ENCODE measurements at places on chromosomes 1 and 21. TPM values are rescaled to one million over a fixed set of nuclear protein-coding genes. Genes with fewer than 3 reads are reported as not detected.

DNA sequence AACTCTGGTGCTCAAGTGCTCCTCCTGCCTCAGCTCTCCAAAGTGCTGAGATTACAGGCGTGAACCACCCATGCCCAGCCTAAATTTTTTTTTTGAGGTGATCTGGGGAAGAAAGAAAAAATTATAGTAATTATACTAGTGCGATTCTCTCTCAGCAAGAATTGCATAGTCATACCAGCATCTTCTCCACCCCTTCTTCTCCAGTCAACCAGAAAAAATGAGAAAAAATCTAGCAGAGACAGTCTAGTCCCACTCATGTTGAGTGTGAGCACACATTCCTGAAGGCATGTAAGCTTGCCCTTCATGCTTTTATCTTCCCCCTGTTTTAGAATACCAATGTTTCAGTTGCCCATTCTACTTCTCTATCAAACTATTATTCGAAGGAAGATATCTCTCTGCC, 207.6 kb downstream of the S1PR1 start:
- DNase-seq: no peak

Gene PGLYRP4
- total RNA-seq: not detected

DNA sequence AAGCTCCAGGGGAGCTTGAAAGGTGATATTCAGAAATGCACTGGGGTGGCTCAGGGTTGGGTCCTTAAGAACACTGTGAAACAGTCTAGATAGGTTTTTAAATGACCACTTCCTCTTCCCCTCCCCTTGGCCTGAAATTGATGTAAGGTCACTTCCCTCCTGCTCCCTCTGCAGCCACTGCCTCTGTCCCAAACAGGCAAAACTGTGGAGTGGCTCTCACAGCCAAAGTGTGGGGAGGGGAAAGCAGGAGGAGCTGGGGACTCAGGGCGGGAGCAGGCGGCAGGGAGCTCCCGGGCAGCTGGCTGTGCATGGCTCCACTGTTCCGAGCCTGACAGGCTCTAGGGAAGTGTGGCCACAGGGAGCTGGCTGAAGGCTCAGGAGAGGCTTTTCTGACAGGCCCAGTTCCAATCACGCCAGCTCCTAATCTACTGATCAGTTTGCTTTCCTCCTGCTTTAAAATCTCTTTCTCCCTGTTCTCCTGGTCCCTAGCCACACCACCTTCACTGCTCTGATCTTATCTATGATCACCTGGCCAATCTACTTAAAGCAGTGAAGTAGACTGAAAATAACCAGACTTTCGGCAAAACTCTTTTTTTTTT, 5.1 kb upstream of the CSRP1 start:
- no peak for DNase-seq

Gene KCNE2
- total RNA-seq: 0.22 TPM

GRCh38 chr1:85378534-85378933, 86.4 kb downstream of the DDAH1 start:
- no peak for DNase-seq

DNA sequence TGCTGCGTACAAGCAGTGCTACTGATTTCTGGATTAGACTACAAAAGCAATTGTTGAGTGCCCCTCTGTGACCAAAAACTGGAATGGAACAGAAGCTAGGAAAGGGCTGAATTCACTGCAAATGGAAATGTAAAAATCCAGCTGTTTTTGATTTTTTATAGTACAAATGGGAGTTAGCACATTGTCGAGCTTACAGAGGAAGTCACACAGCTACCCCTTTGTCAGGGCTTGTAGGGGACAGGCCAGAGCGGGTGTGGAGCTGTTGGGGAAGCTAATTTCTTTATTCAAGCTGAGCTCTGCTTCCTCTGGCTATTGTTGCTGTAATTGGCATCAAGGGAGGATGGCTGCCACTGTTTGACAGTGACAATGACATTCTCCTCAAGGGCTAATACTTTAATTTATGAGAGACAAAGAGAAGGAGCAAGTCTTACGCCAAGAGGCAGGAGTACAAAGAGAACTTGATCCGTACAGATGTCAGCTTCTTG, 96.1 kb downstream of the SLC35F3 start:
- no peak for DNase-seq

- no peak for DNase-seq
Measured at GRCh38 chr1:182601416-182601786, 2.8 kb downstream of the RGS16 start.

- DNase-seq: no peak
Measured at GRCh38 chr1:92326681-92327080, 27.8 kb downstream of the RPAP2 start.

Gene PADI3
- not detected for total RNA-seq

Gene OTUD3
- 4.7 TPM for total RNA-seq

GRCh38 chr1:118871582-118872171, 116.5 kb downstream of the TBX15 start:
- DNase-seq: no peak

Gene RGS8
- not detected for total RNA-seq

DNA sequence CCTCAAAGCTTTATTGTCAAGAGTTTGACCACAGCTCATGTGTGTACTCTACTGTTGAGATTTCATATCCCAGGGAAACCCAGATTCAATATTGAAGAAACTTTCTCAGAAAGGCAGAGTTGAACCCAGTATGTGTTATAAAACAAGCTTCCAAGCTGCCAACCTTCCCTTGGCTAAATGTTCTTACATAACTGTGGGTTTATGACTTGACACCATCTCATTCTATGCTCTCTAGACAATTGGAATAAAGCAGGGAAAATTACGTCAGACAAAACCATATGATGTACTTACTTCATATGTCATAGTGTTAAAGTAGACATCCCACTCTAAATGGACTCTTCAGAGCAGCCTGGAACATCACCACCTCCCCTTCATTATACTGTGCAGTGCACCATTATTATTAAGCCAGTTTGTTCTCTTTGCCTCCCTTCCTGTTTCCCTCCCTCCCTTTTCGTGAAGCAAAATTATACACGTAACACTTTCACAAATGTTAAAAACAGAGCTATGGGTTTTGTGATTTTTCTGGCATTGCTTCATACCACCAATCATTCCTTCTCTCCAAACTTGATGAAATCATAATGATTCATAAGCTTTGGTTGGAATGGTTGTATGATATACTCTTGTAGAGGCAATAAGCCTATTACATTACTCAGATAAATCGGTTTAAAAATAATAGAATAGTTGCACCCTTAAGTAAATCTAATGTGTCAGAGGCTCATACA, 507.2 kb downstream of the LTN1 start:
- no peak for DNase-seq

- no peak for DNase-seq
Measured at GRCh38 chr1:220879509-220880361, 492 bp downstream of the HLX start.

Gene IL10
- total RNA-seq: 0.43 TPM

DNA sequence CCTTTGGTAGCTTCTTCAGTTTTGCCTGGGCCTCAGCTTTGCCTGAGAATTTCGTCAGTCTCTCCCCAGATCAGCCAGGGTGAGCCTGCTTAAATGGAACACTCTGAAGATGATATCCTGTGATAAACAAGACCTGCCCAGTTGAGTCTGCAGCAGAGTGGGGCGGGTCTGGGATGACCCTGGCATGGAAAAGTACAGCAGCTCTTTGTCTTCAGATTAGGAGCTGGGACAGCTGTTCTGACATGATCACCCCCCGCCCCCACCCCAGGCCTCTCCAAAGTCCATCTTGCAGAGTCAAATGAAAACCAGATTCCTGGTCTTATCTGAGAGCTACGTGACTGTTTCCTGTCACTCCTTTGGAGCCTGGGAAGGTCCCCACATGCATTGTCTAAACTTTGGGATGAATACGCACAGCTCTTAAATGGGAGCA, 2.2 kb upstream of the TMEM51 start:
- DNase-seq: no peak

- no peak for DNase-seq
Measured at GRCh38 chr1:114737314-114737849, 20.4 kb downstream of the CSDE1 start.

- DNase-seq: no peak
Measured at GRCh38 chr1:38152351-38153065, 105.9 kb upstream of the POU3F1 start.

GRCh38 chr1:202056644-202057334, 46.4 kb downstream of the ELF3 start:
- no peak for DNase-seq

Gene C1orf185
- total RNA-seq: not detected

DNA sequence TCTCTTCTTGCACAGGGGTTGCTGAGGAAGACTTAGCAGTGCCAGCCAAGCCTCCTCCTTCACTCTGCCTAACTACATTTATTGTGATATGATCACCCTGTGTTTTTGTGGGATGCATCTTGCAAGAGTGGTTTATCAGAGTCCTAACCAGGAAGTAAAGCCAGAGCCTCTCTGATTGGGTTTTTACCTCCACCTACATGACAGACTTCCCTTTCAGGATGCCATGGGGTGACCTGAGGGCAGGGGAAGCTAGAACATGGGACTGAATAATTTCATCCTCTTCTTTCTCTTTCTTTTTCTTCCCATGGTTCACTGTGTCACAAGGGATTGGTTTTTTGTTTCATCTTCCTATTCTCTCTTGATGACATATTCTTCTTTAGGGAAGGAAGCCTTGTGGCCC, 146.6 kb downstream of the HHAT start:
- DNase-seq: no peak

Gene RYR2
- 572 TPM for total RNA-seq

Gene PPIAL4G
- total RNA-seq: not detected

Gene NBPF19
- total RNA-seq: 5.9 TPM

GRCh38 chr1:171185091-171185490, at the start of gene FMO2:
Gene FMO2 (plus strand): TSS chr1:171185300. CDS start chr1:171185714, 414 bp downstream.
- no peak for DNase-seq

Gene EVA1C
- 15.4 TPM for total RNA-seq

- no peak for DNase-seq
Measured at GRCh38 chr21:34582506-34583150, 32.3 kb downstream of the RCAN1 start.

- no peak for DNase-seq
Measured at GRCh38 chr1:236002025-236002390, 62.9 kb downstream of the NID1 start.

Gene OR6N1
- total RNA-seq: not detected

Gene ZNF362
- total RNA-seq: 30.3 TPM

DNA sequence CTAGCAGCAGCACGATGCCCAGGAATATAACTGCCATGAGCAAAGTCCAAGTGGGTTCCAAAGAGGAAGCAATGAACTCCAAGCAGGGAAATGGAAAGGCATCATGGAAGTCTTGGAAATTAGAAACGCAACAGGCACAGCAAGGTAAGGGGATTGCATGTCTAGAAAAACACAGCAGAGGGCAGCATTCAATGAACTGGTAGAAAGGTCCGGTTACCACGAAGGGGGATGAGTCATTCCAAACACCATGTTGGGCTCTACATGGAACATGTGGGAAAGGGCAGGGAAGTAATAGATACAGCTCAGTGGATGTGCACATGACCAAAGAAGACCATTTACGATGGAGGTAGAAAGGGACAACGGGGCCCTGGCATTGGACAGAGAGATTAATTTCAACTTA, 36.4 kb downstream of the RXRG start:
- DNase-seq: no peak

DNA sequence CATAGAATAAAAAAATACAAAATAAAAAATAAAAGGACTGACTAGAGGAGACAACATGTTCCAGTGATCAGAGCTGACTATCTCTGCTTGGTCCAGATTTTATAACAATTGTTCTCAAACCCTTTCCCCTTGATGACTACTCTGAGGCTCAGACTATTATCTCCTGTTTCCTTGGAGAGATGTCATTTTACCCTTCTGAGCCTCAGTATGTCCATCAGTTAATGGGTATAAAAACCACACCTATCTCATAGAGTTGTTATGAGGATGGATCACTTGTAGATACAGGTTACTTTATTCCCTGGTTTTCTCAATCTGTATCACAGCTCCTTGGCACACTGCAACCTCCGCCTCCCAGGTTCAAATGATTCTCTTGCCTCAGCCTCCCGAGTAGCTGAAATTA, 7.0 kb downstream of the NKAIN1 start:
- DNase-seq: no peak

Gene ZBTB37
- total RNA-seq: 14.3 TPM

Gene MIXL1
- 0.27 TPM for total RNA-seq

Gene RGS1
- total RNA-seq: 2.6 TPM

GRCh38 chr1:88685259-88685620, 1.2 kb downstream of the PKN2 start:
- DNase-seq: no peak

Gene LHX8
- not detected for total RNA-seq

GRCh38 chr1:66696771-66697170, 55.5 kb upstream of the DYNLT5 start:
- no peak for DNase-seq

Gene OR2L13
- total RNA-seq: not detected

- DNase-seq: no peak
Measured at GRCh38 chr1:221963742-221964141, 221.9 kb upstream of the DUSP10 start.

DNA sequence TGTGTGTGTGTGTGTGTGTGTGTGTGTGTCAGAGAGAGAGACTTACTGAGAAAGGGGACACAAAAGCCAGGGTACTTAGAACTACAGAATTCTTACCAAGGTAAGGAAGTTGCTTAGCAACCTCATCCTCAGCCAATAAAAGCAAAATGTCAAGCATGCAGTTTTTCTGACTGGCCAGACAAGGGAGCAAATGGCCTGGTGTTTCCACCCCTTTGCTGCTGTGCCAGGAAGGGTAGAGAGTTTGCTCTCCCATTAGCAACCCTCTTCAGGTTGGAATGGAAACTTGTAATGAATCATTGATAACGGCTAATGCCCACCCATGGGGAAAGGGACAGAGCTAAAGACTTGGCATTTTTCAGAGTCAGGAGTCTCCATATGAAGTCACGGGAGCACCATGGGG, 10.6 kb downstream of the RXRG start:
- DNase-seq: no peak

GRCh38 chr1:232795497-232796053, 9.6 kb upstream of the MAP10 start:
- DNase-seq: no peak

- DNase-seq: no peak
Measured at GRCh38 chr21:29389136-29389535, 90.4 kb downstream of the BACH1 start.

DNA sequence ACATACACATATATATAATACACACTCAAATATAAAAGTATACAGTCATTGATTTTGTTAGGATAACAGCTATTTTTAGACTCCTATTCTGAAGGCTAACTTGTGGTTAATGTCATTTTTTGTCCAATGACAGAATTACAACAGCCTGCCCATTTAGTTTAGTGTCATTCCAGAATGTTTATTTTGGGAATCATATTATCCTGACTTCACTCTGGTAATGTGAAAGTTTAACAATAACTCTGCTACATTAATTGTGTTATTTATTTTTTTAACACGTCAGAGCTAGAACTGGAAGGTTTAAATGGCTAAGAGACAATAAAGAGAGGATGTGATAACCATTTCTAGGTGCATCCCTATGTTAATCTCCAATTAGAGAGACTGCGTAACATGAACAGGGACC, 648.1 kb downstream of the USP25 start:
- no peak for DNase-seq

Gene FAM229A
- 3.2 TPM for total RNA-seq

Gene CHIA
- not detected for total RNA-seq

Data from cardiac septum (tissue), 1 donor.